ENCODE measurements at places on chromosomes 3 and 15.
A peak's percentile ranks its signal among the peaks of the same experiment; 100 is the strongest.

DNA sequence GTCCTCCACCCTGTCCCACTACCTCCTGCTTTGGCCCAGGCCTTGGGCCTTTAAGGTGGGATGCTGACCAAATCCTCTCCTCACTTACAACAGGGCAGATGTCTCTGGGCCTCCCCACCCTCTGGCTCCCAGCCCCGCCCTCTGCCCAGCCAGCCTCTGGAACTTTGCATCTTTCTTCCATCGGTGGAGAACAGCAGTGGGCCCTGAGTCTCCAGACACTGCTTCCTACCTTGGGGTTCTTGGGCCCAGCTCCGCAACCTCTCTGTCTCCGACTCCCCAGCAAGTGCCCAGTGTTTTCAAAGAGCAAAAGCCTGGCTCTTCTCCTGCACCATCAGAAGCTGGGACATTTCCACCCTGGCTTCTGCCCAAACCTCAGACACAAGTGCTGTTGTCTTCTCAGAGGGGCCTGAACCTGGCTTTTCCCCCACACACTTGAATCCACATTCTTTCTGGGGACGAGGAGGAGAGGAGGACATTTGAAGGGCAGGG, 33.1 kb downstream of the MRAS start:
- DNase-seq: no peak

DNA sequence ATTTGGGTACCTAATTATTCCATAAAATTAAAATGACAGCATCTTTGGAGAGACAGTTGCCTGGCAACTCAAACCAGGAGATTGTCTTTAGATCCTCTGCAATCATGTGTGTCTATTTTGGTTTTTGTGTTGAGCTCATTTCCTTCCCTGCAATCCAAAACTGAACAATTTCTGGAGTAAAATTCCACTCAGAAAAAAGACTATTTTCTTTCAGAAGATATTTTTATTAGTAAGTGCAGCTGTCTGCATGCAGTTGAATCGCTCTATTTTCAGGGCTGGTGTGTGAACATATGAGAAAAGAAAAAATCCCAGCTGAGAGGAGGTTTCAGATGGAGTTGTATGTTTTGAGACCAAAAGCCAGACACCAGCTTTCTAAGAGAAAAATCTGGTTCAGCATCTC, 41.9 kb upstream of the DYNC1LI1 start:
- DNase-seq: no peak

GRCh38 chr15:78077053-78077870, at the start of gene TBC1D2B:
TBC1D2B (minus strand) TSS chr15:78077711; CDS start chr15:78077652, 59 bp downstream.
- peak; percentile 35 for DNase-seq

DNA sequence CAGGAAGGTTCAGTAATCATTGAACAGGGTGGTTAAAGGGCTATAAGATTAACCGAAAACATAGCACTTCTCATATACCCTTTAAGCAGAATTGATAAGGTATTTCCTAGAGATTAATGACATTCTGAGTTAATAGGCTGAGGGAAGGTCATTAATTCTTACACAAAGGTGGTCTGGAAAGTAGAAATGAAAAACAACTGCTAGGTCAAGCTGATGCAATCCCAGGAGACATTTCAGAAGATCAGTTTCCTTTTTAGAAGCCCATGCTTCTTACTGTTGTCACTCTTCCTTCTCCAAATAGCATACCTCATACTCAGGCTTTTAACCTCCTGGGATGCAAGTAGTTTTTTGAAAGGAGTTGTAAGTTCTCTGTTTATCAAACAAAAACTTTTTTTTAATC, 8.8 kb downstream of the FILIP1L start:
- DNase-seq: no peak

GRCh38 chr3:14297784-14298236, 104.6 kb upstream of the SLC6A6 start:
- peak; percentile 38 for DNase-seq

DNA sequence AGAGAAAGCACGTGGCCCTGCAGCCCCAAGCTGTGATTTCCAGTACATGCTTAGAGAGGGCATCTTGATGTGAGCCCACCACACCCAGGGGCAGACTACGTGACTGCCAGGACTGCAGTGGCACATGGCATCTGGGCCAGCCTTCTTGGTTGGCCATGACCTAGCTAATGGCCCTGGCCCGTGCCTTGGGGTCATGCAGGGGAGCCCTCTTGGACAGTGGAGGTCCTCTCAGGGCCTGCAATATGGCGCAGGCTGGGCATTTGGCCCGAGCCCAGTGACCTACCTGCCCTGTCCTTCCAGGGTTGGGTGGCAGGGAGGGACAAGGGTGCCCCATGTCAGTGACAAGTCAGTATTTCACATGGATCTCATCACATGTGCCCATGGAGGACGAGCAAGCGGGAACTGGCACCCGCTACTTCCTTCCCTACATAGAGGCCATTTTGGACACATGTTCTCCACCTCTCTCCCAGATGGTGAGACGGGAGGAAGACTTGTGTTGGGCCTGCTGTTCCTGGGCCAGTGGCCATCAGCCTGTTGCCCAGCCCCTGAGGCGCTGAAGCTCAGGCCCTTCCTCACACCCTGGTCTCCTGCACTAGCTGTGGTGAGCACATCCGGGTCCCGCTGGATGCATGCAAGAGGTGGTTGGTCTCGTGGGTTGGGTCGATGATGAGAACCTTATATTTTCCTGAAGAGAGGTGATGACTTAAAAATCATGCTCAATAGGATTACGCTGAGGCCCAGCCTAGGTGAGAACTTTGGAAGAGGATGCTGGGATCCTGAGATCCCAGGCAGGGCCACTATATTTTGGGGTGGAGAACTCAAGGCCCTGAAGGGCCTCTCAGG, 195.6 kb downstream of the UBE3A start:
- no peak for DNase-seq

- DNase-seq: no peak
These were observed 14.2 kb upstream of the SLC25A36 start for GRCh38 chr3:140927279-140928069.

- no peak for DNase-seq
These were observed 5.7 kb upstream of the FOXB1 start for GRCh38 chr15:59998305-59998949.

DNA sequence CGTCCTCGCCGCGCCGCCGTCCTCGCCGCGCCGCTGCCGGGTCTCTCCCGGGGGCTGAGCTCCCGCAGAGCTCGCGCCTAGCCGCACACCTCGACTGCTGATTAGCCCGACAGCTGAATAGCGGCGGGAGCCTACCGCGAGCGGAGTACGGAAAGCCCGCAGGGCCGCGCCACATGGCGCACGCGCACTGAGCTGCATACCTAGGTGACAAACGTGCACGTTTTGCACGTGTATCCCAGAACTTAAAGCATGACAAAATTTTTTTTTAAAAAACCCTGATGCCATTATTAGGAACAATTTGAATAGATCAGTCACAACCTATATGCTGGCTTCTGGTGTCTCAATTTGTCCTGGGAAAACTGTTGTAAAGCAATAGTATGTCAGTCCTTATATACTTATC, at the start of gene GOLGA8A:
Gene GOLGA8A, minus strand, starts transcription at position 122 of the 400 bp plus-strand sequence. CDS start 48,117 bp downstream, outside the sequence.
- peak; percentile 59 for DNase-seq

- no peak for DNase-seq
These were observed 502.9 kb downstream of the GABRG3 start for GRCh38 chr15:27473845-27474244.

DNA sequence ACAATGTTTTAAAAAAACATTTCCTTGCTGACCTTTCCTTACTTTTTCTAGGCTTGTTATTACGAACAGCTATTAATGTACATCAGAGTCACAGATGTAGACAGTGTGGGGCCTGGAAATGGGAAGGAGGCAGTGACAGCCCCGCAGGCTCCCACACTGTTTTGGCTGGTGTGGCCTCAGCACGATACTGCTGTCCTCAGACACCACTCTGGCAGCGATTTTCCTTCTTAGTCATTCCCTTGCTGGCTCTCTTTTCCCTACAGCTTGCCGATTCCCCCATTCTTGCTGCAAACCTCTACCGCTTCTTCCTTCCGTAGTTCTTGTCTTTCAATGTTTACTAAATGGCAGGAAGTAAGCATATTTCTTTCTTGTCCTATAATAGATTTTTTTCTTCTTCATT, 113.1 kb downstream of the ABI3BP start:
- no peak for DNase-seq

GRCh38 chr3:37198996-37199395, 24.6 kb upstream of the LRRFIP2 start:
- no peak for DNase-seq

DNA sequence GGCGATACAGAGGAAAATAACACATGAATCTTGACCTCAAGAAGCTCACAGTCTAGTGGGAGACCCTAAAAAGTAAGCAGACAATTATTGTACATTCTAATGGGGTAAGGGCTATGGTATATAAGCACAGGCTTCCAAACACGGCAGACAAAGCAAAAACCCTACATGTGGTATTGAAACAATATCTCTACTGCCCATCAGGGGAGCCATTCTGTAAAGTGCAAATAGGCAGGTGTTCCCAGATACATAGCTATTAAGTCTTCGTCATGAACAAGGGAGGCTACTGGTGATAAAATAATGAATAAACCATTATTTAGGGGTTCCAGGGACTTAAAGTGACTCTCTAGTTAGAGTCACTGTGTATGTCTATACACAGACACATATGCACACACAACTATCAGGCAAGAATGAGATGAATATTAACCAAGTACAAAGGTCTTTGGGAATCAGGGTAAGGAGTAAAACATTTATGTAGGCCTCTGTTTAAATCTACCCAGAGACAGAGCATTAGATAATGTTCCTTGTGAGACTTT, 38.7 kb upstream of the ASB14 start:
- no peak for DNase-seq

- DNase-seq: no peak
These were observed 33.8 kb upstream of the GYG1 start for GRCh38 chr3:148957586-148957985.

DNA sequence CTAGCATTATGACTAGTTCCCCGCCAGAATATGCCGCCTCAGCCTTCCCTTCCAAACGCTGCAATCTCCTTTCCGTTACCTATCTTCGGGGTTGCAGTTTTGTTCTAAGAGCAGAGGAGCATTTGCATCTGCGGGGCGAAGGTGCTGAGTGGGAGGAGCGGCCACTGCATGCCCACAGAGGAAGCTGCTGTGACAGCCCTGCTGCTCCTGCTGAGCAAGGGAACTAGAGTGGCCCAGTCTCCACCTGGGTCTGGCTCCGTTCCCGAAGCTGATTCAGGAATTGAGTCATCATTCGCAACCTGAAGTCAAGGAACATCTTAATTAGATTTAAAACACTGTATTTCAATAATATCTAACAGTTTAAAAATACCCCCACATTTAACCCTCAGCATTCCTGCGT, 98.2 kb upstream of the TJP1 start:
- DNase-seq: no peak

DNA sequence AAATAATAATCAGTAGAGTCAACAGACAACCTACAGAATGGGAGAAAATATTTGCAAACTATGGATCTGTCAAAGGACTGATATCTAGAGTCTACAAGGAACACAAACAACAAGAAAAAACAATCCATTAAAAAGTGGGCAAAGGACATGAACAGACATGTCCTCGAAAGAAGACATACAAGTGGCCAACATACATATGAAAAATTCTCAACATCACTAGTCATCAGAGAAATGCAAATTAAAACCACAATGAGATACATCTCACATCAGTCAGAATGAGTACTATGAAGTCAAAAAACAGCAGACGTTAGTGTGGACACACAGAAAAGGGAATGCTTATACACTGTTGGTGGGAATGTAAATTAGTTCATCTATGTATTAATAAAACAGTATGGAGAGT, 33.7 kb downstream of the SLC2A2 start:
- DNase-seq: no peak

GRCh38 chr3:117618462-117618861, 908.9 kb downstream of the TUSC7 start:
- DNase-seq: no peak

GRCh38 chr15:43876872-43877271, 50.1 kb downstream of the WDR76 start:
- DNase-seq: no peak

GRCh38 chr3:125055331-125055912, 375 bp downstream of the HEG1 start:
- DNase-seq: peak; percentile 49

GRCh38 chr3:164416491-164417222, 661.6 kb downstream of the SI start:
- no peak for DNase-seq

DNA sequence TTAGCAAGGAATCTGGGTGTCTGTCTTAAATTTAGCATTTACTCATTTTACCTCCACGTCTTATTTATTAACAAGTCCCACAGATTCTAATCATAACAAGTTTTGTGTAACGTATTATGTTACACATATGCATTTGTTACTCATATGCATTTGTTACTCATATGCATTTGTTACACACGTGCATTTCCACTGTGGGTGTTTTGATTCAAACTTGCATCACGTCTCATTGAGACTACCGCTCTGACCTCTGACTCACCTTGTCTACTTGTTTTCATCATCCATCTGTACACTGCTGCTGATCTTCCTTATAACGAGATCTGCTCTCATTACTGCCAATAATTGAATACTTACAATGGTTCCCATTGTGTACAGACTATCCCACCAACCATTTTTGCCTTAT, 1141.4 kb downstream of the TBL1XR1 start:
- DNase-seq: no peak

DNA sequence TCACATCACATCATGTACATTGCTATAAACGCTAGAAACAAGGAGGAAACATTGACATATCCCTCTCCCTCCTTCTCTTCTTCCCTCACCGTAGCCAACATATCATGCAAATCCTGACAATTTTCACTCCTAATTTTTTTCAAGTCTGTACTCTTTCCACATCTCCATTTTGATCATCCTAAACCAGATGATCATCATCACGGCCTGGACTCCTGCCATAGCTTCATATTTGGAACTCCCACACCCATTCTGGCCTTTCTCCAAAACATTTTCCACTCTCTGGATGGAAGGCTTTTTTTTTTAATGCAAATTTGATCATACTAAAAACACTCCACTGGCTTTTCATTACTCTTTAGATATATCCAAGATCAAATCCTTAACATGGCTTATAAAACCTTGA, 248.0 kb upstream of the CNTN3 start:
- peak; percentile 29 for DNase-seq

- DNase-seq: no peak
These were observed 200.5 kb downstream of the ITPR1 start for GRCh38 chr3:4693620-4694019.

DNA sequence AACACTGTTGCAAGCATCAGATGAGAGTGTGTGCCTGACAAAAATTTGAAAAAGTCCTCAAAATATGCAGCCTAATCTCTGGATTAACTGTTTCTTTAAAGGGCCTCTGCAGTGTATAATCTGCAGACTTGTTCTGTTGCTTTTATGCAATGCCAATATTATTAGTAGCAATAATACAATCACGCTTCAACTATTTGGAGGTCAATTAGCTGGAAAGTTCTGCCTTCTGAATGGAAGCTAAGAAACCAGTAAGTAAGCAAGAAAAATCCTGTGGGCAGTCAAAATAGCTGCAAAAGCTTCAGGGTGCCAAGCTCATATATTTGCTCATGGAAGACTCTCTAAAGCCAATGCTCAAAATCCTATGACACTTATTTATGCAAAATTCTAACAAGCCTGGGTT, 153.2 kb upstream of the NR2F2 start:
- no peak for DNase-seq

- DNase-seq: no peak
These were observed 48.5 kb upstream of the TNIK start for GRCh38 chr3:171508676-171509075.
